ENCODE measurements at places on chromosomes 7 and 10. TPM values are rescaled to one million over a fixed set of nuclear protein-coding genes. Genes with fewer than 3 reads are reported as not detected.

DNA sequence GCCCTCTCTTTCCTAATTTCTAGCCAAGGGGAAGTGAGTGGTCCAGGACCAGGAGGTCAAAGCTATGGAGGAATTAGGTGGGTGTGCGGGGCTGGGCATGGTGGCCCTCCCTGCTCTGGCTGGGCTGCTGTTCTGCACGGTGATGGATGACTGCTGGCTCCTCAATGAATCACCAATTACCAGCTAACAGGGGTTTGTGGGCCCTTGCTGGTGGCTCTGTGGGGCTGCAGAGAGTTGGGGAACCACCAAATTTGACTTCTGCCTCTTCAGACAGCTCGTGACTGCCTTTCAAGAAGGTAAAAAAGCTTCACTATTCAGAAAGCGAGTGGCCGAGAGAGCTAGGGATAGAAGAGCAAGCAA lies 35.0 kb upstream of the HABP2 start:
- no peak for DNase-seq

DNA sequence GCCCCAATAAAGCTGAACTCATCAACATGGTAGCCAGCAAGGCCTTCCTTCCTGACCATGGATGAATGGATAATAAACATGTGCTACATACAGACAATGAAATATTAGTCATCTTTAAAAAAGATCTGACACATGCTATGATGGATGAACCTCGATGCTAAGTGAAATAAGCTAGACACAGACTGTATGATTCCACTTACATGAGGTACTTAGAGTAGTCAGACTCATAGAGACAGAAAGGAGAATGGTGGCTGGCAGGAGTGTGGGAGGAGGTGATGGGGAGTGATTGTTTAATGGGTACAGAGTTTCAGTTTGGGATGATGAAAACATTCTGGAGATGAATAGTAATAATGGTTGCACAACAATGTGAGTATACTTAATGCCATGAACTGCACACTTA lies 114.1 kb upstream of the SORCS3 start:
- no peak for DNase-seq

DNA sequence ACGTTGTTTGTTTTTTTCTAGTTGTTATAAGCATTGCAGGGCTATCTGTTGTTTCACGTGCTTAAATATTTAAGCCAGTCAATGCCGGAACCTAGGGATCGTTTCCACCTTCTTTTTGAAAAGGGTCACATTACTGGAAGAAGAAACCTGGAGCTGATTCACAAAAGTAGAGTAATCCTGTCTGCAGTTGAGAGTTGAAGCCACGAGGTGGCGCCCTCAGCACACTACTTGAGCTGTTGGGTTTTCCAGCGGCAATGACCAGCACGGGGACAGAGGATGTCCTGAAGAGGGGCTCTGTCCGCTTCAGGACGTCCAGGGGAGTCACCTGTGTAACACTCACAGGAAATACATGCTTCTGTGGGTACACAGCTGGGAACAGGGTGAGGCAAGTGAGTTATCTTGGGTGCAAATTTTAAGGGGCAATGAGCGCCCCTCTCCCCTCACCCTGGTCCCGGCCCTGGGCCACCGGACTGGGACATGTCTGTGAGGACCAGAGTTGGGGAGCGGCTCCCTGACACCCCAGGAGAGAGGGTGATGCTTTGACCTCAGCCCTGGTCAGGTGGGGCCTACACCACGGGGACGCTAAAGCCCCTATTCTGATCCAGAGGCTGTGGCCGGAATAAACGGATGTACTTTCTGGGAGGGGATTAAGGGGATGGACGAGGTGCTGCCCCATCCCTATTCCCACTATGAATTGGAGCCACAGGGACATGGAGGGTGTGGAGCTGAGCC lies 26.3 kb upstream of the WDFY4 start:
- peak; percentile 74 for DNase-seq

- DNase-seq, result no peak
Observed at GRCh38 chr10:8600192-8600591, 545.7 kb downstream of the GATA3 start.

DNA sequence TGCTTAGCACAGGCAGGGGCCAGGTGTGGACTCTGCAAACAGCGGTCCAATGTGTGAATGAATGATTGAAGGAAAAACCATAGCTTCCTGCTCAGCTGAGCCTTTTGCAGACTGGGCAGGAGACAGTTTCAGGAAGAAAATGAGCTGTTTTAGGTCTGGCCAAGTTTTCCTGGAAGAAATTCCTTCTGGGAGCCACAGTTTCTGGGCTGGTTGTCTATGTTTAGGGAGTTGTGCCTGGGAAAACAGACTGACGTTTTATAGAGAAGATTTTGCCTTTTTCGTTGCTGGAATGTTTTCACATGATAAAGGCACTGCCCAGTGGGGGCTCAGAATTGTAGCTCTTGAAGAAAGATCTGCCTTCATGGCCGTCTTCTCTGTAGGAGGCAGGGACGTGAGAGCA lies 255.1 kb downstream of the CCSER2 start:
- no peak for DNase-seq

GRCh38 chr7:123352973-123353372 lies 153.2 kb upstream of the SLC13A1 start:
- DNase-seq, result no peak

DNA sequence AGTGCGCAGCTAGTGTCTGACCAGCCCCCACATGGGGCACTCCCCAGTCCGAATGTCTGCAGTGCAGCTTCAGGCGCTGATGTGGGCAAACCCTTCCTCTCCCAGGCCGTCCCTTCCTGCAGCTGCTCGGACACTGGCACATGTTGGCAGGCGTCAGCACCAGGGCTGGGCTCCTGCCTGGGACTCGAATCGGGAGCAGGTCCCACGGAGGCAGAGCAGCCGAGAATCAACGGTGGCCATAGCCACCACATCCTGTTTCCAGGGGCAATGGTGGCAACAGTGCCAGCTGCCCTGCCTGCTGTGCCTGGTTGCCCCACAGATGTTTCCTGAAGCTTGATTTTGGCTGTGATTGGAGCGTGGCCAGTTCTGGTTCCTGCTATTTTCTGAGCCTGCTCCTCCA lies 65.8 kb downstream of the MGMT start:
- DNase-seq, result no peak

Gene CCM2
- total RNA-seq, result 53.9 TPM

Gene GLI3
- 19.2 TPM for total RNA-seq

Gene SLC18A3
- not detected for total RNA-seq

Gene CLIP2
- total RNA-seq, result 20.3 TPM

Gene AUTS2
- 27.0 TPM for total RNA-seq

Data from omental fat pad (tissue), 4 donors.